D721Med (cell line): ENCODE measurements at places on chromosomes 6 and 20.

DNA sequence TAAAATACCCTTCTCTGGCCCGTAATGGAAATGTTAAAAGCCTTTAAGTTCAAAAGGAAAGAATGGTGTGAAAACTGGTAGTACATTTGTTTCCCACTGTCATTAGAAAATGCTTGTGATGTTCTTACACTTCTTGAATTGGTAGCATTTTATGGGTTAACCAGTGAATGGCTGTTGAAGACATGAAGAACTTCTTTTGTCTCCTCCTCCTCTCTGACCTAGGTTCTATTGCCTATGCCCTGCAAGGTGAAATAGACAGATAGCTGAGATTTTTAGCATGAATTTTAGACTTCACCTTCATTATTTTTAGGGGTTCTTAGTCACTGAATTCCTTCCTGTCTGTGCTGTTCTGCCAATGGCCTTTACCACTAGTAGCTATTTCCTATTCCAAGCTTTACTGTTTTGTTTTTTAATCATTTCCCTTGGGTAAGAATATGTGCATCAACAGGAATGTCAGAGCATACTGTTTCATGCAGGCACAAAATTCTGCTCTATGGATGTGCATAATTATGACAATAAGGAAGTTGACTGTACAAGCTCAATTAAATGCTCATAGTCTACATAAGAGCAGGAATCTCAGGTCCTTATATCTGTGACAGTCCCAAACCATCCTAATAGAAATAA, 4.9 kb downstream of the TNFAIP3 start:
- DNase-seq: no peak

DNA sequence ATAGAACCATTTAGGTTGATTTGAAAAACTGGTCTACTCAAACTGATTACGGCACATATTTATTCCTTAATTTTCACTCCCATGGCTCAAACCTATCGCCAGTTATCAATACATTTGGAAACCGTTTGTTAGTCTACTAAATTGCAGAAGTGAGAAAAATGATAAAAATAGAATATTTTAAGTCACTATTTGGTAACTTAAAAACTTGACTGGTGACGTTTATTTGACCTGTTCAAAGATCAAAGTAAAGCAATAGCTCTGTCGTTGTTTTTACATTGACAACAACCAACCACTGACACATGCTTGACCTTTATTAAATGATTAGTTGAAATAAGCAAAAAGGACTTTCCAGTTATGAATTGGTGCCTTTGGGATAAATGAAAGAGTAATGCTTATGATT, 402.9 kb upstream of the MAP3K7 start:
- DNase-seq: no peak

DNA sequence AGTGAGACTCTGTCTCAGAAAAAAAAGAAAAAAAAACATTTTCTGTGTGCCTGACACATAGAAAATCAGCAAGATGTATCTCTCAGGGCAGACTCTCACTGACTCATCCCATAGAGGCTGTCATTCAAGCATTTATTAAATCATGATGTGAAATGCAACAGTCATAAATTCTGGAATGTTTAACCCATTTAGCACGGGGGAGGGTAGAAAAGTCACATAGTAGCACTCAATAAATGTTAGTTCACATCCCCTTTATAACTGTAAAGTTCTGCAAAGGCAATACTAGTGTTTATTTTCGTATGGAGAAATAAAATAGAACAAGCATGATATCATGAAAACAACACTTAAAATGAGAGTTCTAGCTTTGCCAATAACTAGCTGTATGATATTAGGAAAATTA, 15.5 kb upstream of the CARMIL1 start:
- DNase-seq: no peak

DNA sequence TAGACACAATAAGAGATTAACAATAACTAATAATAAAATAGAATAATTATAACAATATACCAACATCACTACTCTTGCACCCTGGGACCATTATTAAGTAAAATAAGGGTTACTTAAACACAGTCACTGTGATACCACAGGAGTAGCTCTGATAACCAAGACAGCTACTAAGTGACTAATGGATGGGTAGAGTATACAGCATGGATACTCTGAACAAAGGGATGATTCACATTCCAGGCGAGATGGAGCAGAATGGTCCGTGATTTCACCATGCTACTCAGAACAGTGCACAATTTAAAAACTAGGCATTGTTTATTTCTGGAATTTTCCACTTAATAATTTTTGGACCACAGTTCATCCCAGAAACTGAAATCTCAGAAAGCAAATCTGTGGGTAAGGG, 80.0 kb upstream of the FUT9 start:
- DNase-seq: no peak

GRCh38 chr6:85756982-85757381, 114.3 kb upstream of the SYNCRIP start:
- DNase-seq: no peak

DNA sequence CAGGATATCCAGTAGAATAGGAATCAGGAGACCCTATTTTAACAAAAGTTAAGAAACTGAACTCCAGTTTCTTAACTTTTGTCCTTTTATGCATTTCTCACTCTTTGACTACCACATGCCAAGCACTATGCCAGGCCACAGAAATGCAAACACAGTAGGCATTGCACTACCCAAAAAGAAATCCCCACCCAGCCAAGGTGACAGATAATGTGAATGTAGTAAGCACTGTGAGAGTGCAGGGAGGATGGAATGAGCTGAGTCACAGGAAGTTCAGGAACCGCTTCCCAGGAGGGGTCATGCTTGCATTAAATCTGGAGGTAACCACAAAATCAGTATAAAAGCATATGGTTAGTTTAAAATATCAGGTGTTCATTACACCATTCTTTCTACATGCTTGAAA, 20.1 kb upstream of the FAM83C start:
- no peak for DNase-seq

GRCh38 chr6:117542493-117542892, 59.8 kb downstream of the GOPC start:
- no peak for DNase-seq

DNA sequence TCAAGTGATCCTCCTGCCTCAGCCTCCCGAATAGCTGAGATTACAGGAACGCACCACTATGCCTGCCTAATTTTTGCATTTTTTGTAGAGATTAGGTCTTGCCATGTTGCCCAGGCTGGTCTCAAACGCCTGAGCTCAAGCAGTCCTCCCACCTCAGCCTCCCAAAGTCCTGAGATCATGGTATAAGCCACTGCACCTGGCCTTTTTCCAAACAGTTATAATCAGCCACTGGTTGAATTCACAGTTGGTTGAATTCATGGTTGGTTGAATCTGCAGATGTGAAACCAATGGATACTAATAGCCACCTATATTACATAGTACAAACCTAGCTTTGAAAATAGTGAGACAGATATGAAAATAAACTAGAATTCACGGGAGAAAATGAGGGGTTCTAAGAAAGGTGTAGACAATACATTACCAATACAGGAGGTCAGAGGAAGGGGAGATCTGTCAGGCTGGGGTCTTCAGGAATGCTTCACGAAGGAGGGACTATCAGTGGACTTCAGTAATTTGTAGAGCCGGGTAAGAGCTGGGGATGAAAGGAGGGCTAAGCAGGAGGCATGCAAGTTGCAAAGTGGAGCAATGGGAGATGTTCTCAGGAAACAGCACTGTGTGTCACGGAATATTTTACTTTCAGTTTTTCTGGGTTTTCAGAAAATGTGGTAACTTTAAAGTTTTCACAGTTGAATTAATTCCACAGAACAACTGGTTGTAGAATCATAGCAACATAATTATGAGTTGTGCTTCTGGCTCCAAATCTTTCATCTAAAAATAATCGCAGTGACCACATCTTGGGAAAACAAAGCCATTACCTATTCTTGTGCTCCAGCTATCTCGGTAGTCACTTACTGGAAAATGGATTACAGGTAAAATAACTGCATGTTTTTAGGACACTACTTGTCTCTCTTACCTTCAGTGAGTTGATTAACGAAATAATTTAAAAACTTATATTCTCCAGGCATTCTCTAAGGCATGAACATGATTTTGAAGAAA, 12.9 kb upstream of the CEP85L start:
- DNase-seq: no peak

DNA sequence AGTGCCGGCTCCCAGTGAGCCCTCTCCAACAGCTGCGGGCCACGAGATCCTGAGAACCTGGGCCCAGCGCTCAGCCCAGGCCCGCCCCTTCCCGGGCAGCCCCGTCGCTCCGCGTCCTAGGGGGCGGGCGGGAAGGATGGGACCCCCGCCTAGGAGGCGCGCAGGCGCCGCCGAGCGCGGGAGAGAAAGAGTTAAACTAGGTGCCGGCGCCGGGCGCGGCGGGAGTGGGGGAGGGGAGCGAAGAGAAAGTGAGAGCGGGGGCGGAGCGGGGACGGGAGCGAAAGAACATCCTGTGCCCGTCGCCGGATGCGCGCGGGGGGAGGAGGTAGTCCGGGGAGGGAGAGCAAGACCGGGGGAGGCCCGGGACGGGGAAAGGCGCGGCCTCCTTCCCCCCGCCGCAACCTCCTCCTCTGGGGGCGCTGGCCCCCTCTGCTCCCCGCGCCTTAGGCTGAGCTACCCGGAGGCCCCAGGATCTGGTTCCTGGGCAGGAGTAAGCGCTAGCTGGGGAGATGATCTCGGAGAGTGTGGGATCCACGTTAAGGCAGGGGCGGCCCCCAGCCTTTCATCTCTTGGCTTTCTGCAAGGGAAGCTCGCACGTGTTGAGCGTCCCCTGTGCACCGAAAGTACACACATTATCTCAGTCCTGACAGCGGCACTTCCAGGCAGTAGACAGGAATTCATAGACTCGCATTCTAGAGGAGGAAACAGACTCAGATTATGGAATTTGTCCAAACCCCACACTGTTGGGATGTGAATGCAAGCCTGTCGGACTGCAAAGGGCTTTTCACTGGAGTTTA, 4.9 kb upstream of the ARMC12 start:
- DNase-seq: peak; percentile 82

- DNase-seq: no peak
These were observed 707.0 kb downstream of the QKI start for GRCh38 chr6:164121527-164121926.

DNA sequence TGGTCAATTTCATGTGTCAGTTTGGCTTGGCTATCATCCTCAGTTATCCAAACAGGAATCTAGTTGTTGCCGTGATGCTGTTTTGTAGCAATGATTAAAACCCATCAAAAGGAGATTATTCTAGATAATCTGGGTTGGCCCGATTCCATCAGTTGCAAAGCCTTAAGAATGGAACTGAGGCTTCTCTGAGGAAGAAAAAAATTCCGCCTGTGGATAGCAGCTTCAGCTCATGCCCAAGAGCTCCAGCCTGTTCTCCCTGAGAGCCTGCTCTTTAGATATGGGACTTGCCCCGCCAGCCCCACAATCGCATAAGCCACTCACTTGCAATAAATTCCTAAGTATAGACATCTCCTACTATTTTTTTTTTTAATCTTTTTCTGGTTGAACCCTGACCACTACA, 61.5 kb downstream of the SEL1L2 start:
- DNase-seq: no peak

GRCh38 chr6:157790548-157791160, 32.4 kb upstream of the SNX9 start:
- no peak for DNase-seq

DNA sequence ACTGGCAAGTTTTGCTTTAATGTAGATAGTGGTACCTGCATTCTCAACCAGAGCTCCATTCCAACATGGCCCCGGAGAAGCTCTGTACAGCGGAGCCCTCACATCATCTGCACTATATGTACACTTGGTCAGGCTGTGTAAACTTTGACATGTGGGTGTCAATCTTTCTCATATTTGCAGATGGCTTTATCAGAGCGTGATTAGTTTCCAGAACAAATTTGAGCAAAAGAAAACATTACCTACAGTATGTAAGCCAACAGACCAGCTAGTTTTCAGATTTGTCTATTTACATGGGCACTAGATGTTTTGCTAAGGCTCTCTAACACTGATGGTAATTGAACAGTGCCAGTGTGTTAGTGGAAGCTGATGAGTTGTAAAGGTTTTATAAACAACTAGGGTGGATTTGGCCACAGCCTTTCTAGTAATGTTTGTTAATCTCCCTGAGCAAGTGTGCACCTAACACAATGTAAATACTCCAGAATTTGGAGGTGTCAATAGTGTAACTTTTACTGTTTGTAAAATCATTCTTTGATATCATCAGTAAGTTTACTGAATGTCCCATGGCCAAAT, 131.8 kb downstream of the FOXA2 start:
- no peak for DNase-seq

DNA sequence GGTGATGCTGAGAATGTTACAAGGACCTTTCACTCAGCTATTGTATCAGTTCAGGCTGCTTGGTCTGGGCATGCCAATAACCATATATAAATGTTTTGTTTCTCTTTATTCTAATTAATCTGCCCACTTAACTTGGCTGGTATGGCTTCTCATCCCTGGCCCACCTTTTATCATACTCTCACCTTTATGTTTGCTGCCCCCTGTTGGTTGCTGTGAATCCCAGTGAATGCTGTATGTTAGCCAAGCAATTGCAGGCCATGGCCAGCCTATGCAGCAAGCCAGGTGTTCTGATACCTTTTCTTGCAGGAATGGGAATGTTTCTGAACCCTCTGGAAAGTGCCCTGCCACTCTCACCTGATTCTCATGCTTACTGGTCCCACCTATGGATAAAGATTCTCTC, 54.6 kb downstream of the PCSK2 start:
- DNase-seq: no peak

DNA sequence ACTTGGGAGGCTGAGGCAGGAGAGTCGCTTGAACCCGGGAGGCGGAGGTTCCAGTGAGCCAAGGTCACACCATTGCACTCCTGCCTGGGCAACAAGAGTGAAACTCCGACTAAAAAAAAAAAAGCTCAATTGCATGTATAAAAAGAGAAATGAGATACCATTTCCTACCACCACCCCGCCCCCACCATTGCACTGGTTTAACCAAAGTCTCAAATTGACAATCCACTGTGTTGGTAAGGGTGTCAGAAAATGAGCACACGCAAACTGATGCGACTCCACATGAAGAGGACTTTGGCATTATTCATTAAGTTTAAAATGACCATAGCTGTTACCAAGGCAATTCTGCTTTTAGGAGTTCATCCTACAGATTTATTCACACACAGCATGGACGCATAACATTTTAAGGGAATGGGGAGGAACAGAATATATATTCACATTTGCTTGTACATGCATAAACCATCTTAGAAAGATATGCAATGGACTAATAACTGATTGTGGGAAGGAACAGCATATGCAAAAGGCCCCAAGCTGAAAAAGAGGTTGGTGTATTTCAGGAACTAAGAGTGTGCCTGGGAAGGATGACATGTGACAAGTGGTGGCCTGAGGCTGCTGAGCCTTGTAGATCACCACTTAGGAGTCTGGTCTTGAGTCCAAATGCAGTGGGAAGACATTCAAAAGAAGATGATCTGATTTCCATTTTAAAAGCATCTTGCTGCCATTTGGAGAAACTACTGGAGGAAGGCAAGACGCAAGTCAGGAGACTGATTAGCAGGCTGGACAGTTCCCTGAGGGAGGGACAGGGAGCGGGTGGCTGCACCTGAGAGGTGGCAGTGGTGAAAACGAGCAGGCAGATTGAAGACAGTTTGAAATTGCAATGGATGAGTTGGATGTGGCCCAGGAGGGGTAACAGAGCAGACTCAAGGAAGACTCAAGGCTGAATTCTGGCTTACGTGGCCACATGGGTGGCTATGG, 37.2 kb upstream of the PTPN1 start:
- DNase-seq: no peak

GRCh38 chr6:47179286-47179685, 130.4 kb downstream of the TNFRSF21 start:
- no peak for DNase-seq

- no peak for DNase-seq
These were observed 12.3 kb upstream of the CST7 start for GRCh38 chr20:24936526-24937407.
